Islet precursor cell (in vitro differentiated cells): ENCODE measurements at places on chromosomes 5 and 9.
A peak's percentile ranks its signal among the peaks of the same experiment; 100 is the strongest.

DNA sequence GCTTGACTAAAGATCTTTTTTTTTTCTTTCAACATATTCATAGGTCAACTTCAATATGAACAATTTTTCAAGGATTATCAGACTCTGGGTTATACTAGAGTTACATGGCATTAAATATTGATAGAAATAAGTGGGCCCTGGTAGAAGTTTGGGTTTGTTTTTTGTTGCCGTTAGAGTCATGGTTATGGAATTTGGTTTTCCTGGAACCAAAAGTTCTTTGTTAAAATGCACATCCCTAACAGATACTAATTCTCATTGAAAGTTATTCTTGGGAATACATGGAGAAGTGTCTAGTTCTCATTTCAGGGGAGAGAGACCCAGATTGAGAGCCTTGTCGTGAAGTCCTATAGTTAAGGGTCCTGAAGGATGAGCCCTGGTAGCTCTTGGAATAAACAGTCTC, 124.9 kb downstream of the FGF1 start:
- DNase-seq, result no peak

DNA sequence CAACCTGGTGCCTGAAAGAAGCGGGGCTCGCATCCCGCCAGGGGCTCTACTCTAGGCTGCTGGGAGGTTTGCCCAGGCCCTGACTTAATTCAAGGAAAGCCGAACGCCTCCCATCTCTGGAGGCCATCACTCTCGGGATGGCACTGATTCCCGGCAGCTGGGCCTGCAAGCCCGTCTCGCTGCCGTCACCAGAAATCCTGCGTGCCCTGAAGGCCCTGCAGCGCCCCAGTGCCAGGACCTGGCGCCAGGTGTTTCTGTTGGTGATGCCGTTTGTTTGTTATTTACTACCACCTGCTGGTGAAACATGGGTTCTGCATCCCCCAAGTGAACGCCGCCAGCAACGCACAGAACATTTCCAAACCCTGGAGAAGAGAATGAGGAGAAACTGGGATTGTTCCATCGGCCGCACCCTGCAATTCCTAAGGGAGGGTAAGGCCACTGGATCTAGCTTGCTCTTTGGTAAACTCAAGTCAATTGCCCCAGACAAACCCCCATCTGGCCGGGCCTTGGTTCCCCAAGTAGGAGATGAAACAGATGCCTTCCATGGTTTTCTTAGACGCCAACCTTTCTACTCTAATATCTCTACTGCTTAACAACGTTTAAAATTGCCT, 77.9 kb downstream of the AK8 start:
- DNase-seq, result peak; percentile 87

GRCh38 chr5:158170534-158170933, 311.6 kb upstream of the CLINT1 start:
- DNase-seq, result no peak

DNA sequence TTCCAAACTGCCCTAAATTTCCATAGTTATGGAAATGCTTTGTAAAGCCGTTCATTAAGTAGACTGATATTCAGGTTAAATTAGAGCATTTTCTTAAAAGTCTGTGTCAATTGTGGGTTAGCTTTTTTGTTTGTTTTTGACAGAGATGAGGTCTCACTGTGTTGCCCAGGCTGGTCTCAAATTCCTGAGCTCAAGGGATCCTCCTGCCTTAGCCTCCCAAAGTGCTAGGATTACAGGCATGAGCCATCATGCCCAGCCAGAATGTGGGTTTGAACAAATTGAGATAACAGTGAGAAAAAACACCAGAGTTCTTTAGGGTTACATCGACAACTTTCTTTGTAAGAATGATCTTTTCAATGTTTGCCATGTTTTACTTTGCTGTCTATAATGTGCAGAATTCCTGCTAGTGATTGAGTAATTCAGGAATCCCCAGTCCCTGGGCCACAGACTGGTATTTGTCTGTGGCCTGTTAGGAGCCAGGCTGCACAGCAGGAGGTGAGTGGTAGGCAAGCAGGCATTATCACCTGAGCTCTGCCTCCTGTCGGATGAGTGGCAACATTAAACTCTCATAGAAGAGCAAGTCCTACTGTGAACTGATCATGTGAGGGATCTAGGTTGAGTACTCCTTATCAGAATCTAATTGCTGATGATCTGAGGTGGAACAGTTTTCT, 80.5 kb downstream of the RAI14 start:
- no peak for DNase-seq

DNA sequence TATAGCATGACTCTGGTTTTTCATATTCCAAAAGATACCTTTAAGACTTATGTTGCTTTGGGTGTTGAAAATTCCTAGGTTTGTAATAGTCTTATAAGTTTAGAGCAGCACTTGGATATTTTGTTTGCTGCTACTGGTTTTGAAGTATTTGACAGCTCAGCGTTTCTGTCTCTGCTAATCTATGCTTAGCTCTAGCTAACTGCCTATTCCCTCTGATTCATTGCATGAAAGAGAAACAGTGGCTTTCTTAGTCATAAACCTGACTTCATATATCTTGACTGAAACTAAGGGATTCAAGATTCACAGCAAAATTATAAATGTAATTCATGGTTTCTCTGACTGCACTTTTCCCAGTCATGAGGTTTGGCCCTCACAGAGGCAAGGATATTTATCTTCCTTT, 35.6 kb upstream of the ANXA1 start:
- no peak for DNase-seq

GRCh38 chr9:37914154-37914551, 10.2 kb upstream of the SLC25A51 start:
- peak; percentile 51 for DNase-seq

DNA sequence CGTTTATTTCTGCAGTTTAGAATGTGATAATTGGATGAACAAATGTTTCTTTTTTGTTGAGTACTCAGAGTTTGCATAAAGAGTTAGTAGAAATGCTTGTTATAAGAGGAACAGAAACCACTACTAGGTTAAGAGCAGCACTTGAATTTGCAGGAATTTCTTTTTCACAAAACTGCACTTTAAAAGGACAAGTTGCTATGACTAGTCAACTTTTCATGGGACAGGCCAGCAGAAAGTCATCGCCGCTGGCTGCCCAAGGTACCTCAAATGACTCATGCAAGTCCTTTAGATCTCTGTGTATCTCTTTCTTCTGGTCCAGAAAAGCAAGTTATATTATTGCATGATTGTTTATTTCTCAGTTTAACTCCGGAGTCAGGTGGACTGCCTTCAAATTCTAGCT, 97.3 kb upstream of the HMHB1 start:
- no peak for DNase-seq

GRCh38 chr5:181204826-181205760, at the start of gene TRIM7:
Gene TRIM7 (minus strand): TSS chr5:181205196. CDS start chr5:181205110, 86 bp downstream.
- peak; percentile 68 for DNase-seq

GRCh38 chr5:103217101-103217500, 41.5 kb upstream of the MACIR start:
- DNase-seq, result no peak

- DNase-seq, result no peak
Measured at GRCh38 chr5:105924366-105924765, 1746.4 kb downstream of the EFNA5 start.

DNA sequence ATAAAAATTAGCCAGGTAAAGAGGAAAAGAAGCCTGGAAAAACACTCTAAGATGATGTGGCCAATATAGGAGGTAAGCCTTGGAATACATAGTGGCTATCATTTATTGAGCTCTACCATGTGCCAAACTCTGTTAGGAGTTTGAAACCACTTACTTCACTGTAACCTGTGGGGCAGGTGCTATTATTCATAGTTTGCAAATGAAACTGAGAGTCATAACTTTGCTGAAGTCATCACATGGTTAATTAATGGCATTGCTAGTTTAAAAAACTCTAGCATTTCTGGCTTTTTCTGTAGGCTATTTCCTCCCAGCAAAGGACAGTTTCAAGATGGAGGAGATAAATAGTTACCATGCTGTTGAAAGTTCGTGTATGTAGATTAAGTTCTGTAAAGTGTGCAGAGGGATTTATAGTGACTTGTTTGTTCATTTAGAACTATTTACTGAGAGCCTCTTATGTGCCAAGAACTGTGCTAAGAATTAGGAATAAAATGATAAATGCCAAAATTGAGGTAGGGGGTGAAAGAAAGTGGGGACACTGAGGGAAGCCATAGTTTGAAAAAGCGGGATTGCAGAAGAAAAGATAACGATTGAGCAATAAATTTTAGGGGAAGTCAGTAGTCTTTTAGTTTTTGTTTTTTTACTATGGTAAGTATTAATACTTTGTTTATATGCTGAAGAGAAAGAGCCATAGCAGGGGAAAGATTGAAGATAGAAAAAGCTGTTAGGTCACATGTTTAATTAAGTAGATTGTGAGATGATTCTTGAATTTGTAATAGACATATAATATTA, 57.2 kb downstream of the WDR70 start:
- no peak for DNase-seq

DNA sequence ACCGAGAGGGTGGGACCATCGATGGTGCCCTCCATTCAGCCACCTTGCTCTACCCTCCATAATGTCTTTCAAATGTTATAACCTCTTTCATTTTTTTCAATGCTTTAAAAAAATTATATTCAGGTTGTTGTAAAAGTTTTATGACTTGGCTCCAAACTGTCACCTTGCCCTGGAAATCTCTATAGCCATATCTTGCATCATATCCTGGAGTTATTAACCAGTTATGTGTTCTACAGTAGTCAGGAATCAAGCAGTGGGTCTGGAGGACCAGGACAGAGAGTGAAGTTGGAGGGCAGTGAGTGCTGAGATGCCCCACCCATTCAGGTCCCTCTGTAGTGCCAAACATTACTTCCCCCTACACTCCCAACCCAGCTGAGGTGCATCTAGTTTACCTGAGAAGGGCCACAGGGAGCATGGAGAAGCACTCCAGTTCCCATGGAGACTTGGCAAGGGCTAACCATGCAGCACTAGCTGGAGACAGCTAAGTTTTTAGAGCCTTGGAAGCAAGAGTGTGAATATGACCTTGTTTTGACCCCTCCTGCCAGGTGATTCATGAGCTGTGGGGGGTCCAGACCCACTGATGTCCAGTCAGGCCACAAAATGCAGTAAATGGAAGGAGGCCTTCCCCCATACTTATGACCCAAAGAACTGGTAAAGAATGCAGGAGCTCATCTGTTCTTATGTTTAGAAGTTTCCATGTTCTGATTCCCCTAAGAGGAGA, 5.5 kb downstream of the IFNA8 start:
- no peak for DNase-seq

DNA sequence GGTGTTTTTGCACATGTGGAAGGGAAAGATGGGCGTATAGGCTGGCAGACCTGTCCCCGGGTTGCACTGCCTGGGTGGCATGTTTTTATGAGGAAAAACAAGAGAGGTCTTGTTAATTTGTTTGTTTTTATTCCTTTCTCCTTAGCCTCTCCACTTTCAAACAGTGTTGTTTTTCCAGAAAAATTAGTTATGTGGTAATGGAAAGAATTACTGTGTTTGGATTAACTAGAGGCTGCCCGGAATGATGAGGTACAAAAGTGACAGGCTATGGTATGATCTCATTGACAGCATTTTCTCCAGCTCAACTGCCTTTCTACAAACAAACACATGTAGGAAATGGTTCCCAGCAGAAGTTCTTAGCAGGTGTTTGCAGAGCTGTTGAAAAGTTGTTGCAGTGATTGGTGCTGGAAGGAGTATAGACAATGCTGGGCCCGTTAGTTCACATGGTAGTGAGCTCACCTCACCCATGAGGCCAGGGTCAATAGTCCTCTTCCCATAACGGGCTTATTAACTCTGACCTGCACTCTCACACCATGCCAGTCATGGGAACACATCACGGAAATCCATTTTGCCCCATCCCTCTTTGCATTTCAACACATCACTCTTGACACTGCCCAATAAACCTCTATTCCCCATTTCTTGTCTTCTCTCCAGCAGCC, 111.3 kb upstream of the SAP30L start:
- DNase-seq, result no peak

- no peak for DNase-seq
Measured at GRCh38 chr9:34653151-34654072, 1.4 kb downstream of the IL11RA start.
